ENCODE measurements at places on chromosomes 12 and 14.

- no peak for DNase-seq
These were observed 467.1 kb downstream of the ATP23 start for GRCh38 chr12:58408516-58408915.

GRCh38 chr12:111405149-111405858 lies 419 bp upstream of the SH2B3 start:
- DNase-seq: peak; percentile 94

DNA sequence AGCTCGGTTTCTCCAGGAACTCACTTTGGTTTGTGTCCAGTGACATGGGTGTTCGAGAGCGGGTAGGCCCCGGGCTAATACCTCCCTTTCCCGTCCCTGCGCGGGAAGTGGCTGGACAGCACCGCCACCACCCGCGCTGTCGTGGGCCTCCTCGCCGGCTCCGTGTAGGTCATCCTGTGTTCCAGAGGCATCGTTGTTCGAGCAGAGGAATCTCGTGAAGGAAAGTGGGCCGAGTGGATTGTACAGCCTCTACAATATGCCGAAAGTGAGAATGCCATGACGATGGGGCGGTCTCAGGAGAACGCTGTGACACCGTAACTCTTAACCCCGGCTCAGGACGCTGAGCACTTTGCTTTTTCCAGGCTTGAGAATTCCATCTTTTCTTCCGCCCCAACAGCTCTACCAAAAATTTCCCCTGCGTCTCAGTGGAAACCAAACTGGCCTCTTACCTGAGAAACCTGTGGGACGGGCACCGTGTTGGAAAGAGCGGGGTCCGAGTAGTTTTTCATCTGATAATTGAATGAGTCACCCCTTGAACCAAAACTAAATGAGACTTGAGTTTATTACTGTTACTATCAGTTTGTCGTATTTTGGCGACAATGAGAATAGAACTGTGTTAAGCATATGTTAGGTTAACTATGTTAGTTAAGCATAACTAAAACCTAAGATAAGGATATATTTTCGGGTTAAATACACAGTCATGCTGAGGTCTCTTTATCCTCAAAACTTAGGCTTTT lies 510 bp downstream of the EIF2S1 start:
- no peak for DNase-seq

- DNase-seq: no peak
These were observed 78.9 kb upstream of the DICER1 start for GRCh38 chr14:95236221-95236620.

Data from fibroblast of skin of abdomen (primary cell).